COLO829 (cell line): ENCODE measurements at places on chromosomes 2 and 18.

DNA sequence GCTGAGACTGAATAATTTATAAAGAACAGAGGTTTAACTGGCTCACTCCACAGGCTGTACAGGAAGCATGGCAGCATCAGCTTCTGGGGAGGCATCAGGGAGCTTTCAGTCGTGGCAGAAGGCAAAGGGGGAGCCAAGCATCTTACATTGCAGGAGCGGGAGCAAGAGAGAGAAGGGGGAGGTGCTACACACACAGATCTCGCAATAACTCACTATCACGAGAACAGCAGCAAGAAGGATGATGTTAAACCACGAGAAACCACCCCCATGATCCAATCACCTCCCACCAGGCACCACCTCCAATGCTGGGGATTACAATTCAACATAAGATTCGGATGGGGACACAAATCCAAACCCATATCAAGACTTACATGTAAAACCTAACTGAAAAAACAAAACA is 17.8 kb upstream of the MATN3 start:
- no peak for DNase-seq

GRCh38 chr2:98835831-98836385 is 100.1 kb downstream of the CRACDL start:
- no peak for DNase-seq

GRCh38 chr18:2976218-2977132 is 36.5 kb downstream of the LPIN2 start:
- no peak for DNase-seq

DNA sequence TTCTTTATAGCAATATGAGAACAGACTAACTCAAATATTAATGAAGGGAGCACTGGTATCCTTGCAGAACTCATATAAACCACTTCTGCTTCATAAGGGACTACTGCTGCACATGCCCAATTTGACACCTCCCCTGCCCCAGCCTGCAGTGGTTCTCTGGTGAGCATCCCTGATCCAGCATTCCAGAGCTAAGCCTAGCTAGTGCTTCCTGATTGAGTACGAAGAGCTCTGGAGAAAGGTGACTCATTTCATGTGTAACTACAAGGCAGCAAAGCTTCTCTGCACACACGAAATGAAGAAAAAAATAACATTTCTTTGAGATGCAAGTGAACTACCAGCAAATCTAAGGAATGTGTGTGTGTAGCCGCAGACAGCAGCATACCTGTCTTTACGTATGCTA is 22.8 kb upstream of the ADNP2 start:
- DNase-seq: no peak

DNA sequence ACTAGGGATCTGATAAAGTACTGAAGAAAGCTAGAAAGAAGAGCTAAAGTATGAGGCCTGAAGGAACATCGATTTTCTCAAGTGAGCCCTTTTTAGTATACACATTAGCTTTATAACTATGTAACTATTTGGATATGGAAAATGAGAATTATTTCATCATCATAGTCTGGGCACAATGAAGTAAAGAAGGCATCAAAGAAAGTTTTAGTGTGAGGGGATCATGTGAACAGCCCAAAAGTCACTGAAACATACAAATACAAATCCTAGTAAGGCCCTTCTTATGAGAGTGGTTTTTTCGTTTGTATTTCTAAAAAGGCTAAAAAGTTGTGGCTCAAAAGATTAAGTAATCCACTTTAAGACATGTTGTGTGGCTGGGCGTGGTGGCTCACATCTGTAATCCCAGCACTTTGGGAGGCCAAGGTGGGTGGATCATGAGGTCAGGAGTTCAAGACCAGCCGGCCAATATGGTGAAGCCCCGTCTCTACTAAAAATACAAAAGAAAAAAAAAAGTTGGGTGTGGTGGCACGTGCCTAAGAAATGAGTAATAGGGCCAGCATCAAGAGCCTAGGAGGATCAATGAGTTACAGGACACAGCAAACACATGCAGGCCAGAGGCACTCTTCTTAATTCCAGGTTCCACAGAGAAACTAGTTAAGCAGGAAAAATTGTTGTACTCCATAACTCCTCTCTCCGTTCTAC is 61.9 kb downstream of the PUM2 start:
- DNase-seq: no peak

DNA sequence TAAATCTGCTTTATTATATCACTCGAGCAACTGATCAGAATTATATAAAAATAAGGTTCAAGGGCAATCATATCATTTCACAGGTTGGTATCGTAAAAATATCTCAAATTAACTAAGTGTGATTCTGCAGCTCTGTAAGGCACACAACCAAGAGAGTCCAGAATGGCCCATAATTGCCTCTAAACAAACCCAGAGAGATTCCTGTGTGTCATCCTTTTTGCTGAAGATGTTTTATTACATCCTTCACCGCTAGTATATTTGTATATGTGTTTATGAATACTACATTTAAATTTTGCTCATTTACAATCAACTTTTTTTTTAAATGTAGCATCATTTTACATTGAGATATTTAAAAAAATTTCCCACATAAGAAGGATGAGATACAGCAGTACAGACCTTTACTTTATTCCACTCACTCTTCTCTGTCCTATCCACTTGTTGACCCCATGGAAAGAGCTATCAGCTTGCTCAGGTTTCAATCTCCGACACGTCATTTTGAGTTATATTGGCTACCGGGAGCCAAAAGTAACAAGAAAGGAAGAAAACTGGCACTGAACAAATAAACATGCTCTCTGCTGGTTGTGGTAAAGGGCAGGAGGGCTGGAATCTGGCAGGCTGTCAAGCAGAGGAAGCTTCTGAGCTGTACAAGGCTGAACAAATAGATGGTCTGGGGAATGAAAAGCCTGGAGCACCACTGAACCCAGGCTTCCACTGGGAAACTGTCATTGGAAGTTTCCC is 23.1 kb downstream of the PLA2R1 start:
- DNase-seq: no peak

- DNase-seq: no peak
Measured at GRCh38 chr2:98807221-98807620, 76.3 kb upstream of the MGAT4A start.
